Spleen (tissue), 13 donors: ENCODE measurements at places on chromosomes 16 and 17.

DNA sequence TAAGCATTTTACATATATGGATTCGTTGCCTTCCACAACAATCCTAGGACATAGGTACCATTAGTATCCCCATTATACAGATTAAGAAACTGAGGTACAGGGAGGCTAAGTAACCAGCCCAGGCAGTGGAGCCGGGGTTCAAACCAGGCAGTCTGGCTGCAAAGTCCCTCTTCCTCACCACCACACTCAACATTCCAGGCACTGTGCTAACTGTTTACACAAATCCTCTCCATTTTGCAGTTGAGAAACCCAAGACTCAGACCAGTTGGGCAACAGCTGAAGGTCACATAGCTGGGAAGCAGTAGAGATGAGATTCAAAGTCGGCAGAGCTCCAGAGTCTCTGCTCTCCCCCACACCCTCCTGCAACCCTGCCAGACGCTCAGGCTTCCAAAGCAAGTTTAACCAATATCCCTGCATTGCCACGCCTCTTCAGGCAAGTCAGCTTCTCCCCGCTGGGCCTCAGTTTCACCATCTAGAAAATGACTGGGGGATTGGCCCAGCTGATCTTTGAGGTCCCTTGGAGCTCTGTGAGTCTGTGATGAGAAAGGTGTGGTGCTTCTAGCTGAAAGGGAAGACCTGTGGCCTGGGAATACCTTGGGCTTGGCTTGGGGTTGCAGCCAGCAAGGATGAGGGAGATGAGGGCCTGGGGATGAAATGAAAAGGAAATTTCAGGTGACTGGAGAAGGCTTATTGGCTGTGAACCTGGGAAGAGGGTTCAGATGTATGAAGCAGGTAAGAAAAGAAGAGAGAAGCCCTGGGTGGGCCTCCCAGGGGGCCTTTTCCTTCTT is 14.0 kb downstream of the CCR7 start:
- DNase-seq, result peak; percentile 69

DNA sequence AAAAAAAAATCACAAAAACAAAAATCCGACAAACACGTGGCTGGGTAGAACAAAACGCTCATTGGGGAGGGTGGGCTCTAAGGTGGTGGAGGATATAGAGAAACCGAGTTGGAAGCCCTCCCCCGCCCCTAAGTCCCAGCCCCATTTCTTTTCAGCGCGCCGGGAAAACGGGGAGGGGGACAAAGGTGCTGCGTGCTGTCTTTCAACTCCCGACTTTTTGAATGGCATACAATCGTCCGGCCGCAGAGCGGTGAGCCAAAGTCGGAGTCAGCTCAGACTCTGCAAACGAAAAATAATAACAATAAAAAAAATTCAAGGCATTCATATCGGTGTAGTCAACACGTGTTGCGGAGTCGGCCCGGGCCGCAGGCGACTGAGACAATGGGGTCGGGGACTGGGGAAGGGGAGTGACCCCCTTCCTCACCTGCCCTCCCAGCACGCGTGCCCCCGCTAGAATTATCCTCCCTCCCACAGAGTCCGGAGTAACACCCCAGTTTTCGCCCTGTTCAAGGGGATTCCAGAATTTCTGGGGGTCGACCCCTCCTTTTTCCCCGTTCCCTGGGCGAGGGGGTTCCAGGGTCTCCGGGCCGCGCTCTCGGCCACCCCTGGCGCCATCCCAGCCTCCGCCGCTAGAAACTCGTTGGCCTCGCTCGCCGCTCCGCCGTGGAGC is 1.7 kb upstream of the IGF2BP1 start:
- no peak for DNase-seq

DNA sequence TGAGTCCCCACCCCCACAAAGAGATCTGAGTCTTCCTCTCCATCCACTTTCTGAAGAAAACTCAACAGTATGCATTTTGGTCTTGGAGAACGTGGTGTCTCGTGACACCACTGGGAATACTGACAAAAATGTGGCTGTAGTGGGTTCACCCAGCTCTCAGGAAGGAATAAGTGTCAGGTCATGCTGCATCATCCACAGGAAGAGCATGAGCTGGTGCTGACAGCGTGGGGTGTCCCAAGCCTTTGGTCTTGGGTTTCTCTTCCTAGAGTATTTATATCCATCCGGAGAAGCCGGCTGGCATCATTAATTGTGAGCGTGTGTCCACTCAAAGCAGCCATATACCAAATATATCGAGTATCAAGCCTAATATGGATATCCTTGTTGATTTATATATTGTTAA is 55.9 kb downstream of the C17orf67 start:
- DNase-seq, result no peak

DNA sequence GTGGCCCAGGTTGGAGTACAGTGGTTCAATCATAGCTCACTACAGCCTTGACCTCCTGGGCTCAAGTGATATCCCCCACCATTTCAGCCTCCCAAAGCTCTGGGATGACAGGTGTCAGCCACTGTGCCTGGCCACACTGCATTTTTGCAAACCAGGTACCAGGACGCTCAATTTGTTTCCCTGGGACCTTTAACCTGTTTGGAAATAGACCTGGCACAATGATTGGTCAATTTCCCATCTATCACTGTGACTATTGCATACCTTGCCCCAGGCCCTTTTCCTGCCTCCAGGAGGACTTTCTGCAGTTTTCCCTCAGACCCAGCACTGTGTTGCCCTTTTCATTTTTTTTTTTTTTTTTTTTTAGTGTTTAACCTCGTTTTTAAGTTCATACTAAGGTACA is 11.1 kb upstream of the FUS start:
- DNase-seq, result no peak

- peak; percentile 92 for DNase-seq
These were observed 87.8 kb downstream of the PLCG2 start for GRCh38 chr16:81866820-81867440.

DNA sequence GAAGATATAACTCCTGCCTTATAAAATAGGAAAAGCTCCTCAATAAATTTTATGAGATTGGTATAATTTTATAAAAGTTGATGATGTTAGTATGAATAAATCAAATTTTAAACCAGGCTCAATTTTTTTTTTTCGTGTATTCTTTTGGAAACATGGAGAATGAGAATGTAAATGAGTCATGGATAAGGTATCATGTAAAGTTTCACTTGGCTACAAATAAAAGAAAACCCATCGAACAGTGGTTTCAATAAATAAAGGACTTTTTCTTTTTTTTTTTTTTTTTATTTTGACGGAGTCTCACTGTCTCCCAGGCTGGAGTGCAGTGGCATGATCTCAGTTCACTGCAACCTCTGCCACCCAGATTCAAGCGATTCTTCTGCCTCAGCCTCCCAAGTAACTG is 67.3 kb downstream of the PHKB start:
- DNase-seq, result no peak

DNA sequence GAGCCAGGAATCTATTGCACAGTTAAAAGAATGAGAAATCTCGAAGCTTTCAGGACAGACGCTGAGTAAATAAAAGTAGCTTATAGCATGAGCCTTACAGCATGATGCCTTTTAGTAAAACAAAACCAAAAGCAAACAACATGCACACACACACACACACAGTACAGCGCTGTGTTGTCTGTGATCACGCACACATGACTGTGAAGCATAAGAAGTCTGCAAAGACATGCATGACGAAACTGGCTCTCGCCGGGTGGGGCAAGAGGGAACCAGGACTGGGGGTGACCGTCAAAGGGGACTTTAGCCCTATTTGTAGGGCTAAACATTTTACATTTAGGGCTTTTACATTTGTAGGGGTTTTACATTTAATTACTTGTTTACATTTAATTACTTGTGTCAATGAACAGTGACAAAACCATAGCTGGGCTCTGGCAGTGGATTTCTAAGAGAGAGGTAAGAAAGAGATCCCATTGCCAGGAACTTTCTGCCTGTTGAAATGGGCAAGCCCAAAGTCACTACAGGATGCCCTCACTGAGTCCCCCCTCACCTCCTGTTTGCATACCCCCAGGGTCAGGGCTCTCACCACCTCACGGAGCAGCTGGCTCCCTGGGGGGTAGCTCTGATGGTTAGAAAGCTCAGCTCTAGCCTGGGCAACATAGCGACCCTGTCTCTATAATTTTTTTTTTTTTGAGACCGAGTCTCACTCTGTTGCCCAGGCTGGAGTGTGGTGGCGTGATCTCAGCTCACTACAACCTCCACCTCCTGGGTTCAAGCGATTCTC is 2.0 kb upstream of the TNFRSF13B start:
- peak; percentile 85 for DNase-seq

DNA sequence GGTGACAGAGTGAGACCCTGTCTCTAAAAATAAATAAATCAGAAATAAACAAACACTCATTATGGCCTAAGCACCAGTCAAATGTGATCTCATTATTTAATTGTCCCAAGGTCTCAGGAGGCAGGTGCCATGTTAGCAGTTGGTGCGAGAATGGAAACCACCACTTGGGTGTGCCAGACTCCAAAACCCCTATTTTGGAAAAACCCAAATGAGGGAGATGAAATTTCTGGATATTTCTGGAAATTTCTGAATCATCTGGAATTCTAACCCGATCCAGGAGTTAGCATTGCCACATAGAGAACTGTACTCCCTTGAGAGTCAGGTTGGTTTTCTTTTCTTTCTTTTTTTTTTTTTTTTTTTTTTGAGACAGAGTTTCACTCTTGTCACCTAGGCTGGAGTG is 264.0 kb downstream of the XYLT1 start:
- no peak for DNase-seq

DNA sequence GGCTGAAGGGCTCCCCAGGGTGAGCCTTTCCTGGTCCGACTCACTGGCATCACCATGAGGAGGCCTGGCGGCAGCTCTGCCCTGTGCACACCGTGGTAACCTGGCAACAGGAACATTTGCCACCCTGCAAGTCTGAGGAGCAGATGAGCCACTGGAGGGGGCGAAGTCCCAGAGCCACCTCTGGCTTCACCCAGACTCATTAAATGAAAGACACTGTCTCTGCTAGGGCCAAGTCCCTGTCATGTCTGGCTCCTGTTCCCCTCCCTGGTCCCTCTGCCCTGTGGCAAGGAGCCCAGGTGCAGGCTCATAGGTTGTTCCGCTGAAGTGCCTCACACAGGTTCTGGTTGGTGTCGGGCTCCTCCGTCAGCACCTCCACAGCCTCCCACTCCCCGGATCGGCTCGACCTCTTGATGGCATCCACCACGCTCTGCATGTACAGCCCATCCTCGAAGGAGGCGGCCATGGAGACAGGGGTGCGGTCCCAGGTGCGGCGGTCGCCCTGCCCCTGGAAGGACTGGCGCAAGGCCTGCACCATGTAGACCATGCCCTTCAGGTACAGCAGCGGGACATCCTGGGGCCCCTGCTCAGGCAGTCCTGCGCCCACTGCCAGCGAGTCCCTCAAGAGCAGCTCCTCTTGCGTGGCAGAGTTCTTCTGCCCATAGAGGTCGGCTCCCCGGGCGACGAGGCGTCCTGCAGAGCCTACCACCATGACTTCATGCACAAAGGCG is 8.4 kb downstream of the C16orf86 start:
- peak; percentile 77 for DNase-seq

GRCh38 chr17:43832976-43833829 is at the start of gene MPP3:
Gene MPP3 (minus strand): TSS chr17:43833146. CDS start chr17:43831906, 1,240 bp downstream.
- DNase-seq, result peak; percentile 79

DNA sequence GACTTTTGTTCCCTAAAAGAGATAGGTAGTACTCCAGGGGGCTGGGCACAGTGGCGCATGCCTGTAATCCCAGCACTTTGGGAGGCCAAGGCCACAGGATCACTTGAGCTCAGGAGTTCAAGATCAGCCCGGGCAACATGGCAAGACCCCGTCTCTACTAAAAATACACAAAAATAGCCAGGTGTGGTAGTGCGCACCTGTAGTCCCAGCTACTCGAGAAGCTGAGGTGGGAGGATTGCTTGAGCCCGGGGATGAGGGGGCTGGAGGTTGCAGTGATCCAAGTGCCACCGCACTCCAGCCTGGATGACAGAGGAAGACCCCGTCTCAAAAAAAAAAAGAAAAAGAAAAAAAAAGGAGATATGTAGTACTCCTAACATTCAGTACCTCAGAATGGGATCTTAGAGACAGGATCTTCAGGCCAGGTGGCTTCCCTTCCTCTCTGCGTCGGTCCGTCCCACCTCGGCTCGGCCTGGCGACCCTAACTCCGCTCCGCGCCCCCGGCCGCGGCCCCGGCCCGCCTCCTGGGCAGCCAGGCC is 89.6 kb downstream of the CDC27 start:
- DNase-seq, result no peak

DNA sequence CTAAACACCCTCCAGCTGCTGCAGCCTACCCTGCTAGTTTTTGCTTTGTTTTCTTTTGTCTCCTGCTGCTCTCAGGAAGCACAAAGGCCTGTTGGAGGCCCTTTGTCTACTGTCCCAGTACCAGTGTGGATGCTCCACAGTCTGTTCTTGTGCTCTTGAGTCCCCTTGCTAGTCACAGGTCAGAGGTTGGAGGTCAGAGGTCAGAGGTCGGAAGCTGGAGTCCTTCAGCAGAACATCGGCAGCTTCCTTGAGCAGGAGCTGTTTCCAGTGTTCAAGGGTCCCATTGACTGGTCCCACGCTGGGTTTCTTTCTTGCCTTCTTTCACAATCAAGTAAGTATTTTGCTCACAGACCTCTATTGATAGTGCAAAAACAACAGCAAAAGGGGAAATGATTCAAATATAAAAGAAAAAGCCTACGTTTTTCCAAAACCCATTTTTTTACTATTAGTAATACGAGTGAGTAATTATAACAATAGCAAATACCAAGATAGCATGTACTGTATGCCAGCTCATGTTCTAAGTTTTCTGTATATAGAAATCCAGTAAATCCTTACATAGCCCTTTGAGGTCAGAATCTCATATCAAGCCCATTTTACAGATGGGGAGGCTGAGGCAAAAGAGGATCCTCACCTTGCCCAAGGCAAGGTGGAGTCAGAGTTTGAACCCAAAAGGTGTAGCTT is 10.9 kb upstream of the IL34 start:
- DNase-seq, result no peak

GRCh38 chr16:76899767-76900166 is 291.2 kb upstream of the MON1B start:
- no peak for DNase-seq

GRCh38 chr17:42270170-42270535 is 6.0 kb downstream of the STAT5B start:
- DNase-seq, result no peak

DNA sequence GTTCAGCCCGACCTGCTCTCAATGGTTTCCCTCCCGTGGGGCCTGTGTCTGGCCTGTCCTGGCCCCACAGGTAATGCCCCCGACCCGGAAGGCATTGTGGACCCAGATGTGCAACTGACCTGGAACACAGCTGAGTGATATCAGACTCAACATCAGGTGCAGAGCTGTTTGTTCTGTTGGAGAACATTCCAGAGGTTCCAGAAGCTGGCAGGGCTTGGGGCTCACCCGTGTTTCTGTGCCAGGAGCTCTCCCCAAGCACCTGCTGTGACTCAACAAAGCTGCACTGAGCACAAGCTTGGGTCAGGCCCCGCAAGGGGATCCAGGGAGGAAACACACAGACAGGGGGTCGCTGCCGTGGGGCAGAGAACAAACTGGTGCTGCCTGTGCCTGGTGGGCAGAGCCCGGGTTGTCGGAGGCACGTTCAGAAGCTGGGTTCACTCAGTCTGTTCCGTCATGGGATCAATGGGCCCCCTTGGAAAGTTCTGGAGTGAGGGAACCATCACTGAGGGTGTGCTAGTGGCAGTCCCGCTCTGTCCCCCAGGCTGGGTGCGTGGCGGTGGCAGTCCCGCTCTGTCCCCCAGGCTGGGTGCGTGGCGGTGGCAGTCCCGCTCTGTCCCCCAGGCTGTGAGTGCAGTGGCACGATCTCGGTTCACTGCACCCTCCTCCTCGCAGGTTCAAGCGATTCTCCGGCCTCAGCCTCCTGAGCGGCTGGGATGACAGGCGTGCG is 22.1 kb downstream of the HS3ST6 start:
- no peak for DNase-seq

- DNase-seq, result no peak
These were observed 11.6 kb upstream of the CBX4 start for GRCh38 chr17:79850571-79851460.
